GM12864 (cell line): ENCODE measurements at places on chromosomes 6 and 20.

DNA sequence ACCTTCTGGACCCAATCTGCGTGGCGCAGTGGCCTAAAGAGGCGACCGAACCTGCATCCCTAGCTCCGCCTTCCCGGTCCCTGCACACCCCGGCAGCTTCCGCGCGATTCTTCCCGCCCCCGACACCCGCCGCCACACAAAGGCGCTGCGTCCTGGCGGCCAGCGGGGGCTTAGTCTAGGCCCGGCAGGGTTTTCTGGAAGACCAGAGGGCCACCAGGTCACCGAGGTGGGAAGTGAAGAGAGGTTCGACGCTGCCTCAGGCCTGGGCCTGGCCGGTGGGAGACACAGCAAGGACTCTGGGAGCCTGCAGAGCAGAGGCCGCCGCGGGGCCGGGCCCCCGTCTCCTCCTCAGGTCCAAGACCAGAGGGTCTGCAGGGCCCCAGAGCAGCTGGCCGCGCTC lies 154.9 kb downstream of the OR2B2 start:
- DNase-seq = no peak

- DNase-seq = no peak
These were observed 48.6 kb downstream of the CDKAL1 start for GRCh38 chr6:20582586-20583443.

DNA sequence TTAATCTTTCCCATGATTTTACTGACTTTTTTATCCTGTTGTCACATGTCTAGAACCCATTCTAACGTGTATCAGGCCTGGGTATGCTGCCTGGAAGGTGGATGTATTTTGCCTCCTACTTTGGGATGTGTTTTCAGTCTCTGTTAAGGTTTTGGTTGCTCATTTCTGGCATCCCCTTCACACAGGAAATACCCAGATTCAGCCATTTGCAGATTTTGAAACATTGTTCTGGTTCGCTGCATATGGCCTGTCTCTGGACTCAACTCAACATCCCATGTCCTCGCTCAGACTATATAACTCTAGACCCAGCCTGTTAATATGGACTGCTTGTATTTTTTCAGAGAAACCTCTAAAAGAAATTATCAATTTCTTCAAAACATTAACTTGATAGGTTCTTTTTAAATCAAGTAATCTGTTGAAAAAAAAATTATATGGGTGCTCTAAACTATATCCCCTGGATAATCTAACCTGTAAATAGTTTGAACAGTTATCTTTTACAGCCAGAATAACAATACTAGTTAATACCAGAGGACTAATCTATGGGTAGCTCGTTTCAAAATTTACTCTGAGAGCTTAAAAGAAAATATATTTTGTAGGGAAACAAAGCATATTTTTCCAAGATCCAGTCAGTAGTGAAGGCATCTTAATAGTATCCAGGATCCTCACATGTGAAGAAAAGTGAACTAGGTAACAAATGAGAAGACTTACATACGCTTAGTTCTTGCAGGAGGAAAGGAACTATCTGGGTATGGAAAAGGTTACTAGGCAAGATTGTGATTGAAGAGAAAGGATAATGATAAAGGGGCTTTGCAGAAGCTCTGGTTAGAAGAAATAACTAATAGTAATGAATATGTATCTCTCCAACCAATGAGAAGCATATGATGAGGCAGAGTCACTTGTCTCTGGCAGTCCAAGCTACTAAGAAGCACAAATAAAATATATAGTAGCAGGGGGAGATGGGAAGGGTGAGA lies 23.4 kb upstream of the HLA-DQB1 start:
- no peak for DNase-seq

- no peak for DNase-seq
These were observed 63.0 kb downstream of the GPR6 start for GRCh38 chr6:110041126-110041525.

GRCh38 chr20:3606021-3606420 lies 57.2 kb downstream of the GFRA4 start:
- DNase-seq = no peak

DNA sequence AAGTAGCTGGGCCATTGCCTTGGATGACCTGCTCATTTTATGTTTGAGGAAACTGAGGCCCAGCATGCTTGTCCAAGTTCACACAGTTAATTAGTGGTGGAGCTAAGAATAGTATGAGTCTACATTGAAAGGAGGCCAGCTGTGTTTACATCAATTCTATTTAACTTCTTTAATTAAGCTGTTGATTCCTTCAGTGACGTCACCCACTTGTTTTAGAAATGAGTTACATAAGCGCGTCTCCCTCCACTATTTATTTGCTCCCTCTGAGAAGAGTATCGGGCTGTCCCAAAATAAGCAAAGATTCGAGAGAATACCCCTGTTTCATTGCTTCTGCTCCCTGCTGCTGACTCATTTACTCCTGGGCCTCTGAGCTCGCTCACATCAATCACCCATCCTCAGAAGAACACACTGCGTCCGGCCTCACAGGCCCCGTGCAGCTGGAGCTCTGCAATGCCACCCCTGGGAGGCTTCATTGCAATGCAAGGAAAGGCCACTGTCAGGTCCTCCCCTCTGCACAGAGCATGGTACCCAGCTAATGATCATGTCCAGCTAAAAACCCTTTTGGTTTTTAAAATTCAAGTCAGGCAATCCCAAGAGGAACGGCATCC lies 74.8 kb upstream of the BMP2 start:
- no peak for DNase-seq

- DNase-seq = no peak
These were observed 20.5 kb downstream of the PTK7 start for GRCh38 chr6:43096451-43097097.

- no peak for DNase-seq
These were observed 3.4 kb downstream of the TEAD3 start for GRCh38 chr6:35493307-35493983.

- DNase-seq = no peak
These were observed 117.6 kb upstream of the CCN2 start for GRCh38 chr6:132068766-132069165.

DNA sequence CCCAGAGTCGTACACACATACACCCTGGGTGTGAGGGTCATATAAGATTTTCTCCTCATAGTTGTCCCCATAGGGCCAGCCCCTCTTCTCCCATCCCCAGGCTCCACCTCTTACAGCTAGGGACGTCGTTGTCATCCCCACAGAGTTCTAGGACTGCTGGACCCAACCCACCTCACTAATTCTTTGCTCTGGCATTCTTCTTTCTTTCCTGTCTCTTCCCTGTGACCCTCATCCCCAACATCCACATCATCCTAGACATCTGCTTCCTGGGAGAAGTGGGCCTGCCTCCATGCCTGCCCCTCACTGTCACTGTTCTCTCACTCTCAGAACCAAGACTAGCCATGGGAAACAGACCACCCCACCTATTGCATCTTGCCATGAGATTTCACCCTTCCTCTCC lies 1.1 kb downstream of the PSMF1 start:
- no peak for DNase-seq

GRCh38 chr6:12832226-12832735 lies 115.7 kb downstream of the PHACTR1 start:
- no peak for DNase-seq

DNA sequence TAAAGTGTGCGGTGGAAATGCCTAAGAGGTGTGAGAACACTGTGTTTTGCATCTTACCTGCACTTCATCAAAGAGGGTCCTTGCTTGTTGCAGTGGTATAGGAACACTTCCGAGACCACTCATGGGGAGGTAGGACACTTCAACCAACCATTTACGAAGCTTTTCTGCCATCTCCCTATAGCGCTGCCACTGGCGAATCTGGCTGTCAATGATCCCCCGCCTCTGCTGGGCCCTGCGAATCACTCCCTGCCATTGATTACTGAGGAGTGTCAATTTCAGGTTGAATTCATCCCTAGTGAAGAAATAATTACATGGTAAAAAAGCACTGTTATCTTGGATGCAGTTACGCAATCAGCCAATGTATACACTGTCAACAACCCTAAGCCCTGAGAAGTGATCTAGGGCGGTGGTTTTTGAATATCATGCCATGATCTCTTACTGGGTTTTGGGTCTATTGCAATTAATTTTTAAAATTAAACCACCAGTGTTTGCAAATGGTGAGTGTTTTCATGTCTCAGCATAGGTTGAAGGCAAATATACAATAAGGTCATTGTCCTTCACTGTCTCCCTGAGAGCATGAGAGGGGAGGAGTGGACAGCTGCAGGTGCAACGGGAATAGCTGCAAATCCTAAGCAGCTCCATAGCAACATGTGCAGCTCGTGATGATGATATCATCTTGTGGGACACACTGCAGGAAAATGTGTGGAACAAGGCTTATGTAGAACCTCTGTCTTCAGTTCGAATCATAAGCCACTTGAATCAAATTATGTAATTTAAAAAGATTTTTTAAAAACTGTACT lies 400.6 kb downstream of the ESR1 start:
- no peak for DNase-seq

DNA sequence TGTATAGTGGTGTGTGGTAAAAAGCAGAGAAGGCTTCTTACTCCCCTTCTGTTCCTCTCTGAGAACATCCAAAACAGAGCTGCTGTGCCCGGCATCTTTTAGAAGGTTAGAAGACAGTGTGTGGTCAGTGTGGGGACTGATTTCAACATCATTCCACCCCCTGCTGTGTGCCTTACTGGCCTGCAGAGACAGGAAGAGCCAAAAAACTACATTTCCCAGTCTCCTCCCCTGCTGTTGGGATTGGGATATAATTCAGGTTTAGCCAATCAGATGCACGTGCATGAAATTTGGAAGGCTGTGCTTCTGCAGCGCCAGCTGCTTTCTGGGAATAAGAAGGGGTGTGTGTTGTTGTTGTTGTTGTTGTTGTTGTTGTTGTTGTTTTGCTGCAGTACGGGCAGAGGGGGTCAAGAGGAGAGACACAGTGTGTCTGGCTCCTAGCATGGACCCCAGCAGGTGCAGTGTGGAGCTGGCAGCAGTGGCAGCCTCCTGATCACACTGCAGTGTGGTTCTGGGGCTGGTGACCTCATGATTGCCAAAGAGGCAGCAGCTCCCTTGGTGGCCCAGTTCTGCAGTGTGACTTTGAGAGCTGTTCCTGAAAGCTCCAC lies 74.7 kb downstream of the MRPL14 start:
- DNase-seq = no peak

DNA sequence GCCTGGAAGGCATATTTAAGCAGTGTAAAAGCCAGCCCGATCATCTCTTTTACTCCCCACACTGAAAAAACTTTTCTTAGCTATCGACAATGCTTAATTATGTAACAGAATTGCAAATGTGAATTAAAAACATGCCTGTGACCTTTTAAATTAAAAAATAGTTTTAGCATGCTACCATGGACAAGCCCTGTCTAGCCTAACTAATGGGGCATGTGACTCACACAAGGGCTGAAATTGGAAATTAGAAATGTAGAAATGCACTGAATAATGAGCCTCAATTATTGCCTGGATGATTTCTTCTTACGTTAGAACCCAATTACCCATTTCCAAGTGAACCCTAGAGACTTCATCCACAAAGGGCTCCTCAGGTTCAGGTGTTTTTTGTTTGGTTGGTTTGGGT lies 82.7 kb downstream of the SIM1 start:
- no peak for DNase-seq

DNA sequence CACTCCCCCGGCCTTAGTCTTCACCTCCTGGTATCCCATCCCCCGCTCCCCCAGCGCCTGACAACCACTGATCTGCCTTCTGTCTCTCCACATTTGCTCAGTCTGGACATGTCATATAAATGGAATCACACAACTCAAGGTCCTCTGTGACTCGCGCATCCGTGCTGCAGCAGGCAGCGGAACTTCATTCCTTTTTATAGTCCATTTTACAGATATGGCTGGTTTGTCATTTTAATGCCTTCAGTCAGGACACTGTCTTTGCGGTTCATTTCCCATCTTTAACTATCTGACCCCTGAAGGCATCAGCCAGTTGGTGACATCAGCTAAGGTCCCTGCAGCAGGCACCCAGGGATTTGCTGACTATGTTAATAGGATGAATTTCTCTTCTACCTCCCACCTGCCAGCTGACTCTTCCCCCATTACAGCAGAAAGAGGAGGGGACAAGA lies 125.7 kb downstream of the ZMYND8 start:
- no peak for DNase-seq

GRCh38 chr6:41706876-41707564 lies 28.4 kb downstream of the TFEB start:
- no peak for DNase-seq

- DNase-seq = no peak
These were observed 78.6 kb upstream of the SMIM8 start for GRCh38 chr6:87243812-87244211.

GRCh38 chr20:49965781-49966305 lies 16.9 kb upstream of the SNAI1 start:
- no peak for DNase-seq

DNA sequence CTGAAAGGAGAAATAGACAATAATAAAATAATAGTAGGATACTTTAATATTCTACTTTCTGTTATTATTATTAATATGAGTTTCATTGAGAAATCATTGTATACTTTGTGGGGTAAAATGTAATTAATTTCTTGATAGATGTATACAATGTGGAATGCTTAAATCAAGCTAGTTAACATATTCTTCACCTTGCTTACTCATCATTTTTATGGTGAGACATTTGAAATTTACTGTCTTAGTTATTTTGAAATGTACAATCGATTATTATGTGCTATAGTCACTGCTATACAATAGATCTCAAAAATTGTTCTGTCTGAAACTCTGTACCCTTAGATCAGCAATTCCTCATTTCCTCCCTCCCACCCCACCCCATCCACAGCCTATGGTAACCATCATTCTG lies 720.3 kb downstream of the RNF144B start:
- no peak for DNase-seq

DNA sequence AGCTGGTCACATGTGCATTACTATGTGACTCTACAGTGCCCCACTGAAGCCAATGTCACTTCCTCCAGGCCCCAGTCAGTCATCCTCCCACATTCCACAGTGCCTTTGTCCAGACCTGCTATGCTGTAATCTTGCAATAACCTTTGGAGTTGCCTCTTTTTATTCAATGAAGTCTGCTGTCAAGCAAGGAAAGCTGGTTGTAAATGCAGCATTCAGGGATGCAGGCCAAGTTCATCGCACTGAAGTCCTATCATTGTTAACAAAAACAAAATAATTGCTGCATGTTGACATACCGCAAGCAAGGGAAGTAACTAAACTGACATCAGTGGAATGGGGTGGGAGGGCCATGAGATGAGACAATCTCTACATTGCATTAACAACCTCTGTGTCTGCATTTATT lies 131.2 kb upstream of the CDYL start:
- no peak for DNase-seq

- DNase-seq = no peak
These were observed 210.1 kb upstream of the CCN2 start for GRCh38 chr6:132161283-132161682.

DNA sequence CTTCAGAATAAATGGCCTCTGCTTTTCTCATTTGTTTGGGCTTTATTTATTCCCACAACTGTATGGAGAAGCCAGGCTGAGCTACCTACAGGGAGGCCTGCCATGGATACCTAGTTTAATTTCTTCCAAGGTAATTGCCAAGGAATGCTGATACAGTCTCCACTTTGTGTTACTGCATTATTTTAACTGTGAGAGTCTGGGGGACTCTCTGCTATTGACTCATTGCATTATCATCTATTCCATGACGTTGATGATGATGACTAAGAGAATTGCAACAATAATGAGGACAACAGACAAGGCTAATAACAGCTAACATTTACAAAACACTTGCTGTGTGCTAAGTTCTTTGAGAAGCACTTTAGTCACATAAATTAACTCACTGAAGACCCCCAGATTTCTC lies 88.3 kb upstream of the COL21A1 start:
- no peak for DNase-seq
